Left ventricle myocardium superior (tissue), 1 donor: ENCODE measurements at places on chromosomes 2 and 18.
A peak's percentile ranks its signal among the peaks of the same experiment; 100 is the strongest.

- DNase-seq, result no peak
These were observed 573.5 kb upstream of the CNTNAP5 start for GRCh38 chr2:123451542-123451941.

GRCh38 chr2:239263669-239264491 is 136.9 kb downstream of the HDAC4 start:
- DNase-seq, result no peak

DNA sequence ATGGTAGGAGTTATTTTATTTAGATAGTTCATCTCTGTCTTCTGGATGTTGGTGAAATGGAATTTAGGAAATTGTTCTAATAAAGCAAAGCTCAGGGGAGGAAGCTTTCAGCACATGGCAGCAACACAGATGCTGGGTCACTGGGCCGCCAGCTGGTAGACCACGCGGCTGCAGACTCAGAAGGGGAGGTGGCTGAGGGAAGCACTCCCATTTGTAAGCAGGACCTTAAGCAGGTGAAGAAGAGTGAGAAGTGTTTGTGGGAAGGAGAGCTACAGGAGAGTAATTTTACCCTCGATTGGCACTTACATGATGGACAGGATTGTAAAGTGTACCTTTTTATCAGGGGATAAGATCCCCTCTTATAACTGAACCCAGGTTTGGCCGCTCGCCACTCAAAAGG is 24.4 kb downstream of the NMS start:
- DNase-seq, result no peak

DNA sequence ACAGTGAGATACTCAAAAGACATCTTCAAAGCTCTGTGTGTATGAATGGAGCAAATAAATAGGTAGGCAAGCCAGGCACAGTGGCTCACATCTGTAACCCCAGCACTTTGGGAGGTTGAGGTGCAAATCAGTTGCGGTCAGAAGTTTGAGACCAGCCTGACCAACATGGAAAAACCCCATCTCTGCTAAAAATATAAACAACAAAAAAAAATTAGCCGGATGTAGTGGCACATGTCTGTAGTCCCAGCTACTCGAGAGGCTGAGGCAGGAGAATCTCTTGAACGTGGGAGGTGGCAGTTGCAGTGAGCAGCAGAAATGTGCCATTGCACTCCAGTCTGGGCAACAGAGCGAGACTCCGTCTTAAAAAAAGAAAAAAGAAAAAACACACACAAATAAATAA is 945.1 kb upstream of the PIK3C3 start:
- DNase-seq, result no peak

- DNase-seq, result no peak
These were observed 266.8 kb downstream of the ALPK2 start for GRCh38 chr18:58362027-58362575.

DNA sequence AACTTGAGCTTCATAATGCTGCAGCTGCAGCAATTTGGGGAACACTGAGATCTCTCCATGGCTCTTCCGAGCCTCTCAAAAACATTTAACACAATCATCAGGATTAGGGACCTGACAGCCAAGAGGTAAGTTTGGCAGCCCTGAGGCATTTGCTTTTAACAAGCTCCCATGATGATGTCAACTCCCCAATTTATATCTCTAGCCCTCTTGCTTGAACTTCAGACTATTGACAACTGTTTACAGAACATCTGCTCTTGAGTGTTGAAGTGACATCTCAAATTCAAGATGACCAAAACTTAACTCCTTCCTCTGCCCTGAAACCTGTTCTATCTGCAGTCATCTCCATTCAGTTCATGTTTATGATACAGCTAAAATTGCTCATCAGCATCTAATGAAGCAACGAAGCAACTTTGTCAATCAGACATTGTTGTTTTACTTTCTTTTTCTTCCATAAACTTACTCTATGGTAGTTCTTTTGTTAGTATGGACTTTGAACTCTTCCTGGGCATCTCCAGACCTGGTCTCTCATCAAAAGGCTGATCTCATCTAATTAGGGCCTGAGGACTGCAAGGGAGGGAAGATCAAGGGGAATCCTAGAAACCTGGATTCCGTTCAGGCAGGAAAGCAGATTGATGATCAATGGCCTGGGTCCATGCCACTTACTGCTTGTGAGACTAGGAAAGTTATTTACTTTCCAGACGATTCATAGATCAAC is 48.1 kb downstream of the SEMA4F start:
- DNase-seq, result no peak

- peak; percentile 60 for DNase-seq
These were observed at the start of gene CAPG for GRCh38 chr2:85409845-85410583. Gene CAPG, minus strand, starts transcription at chr2:85410366. Its CDS starts 8,221 bp downstream, at chr2:85402145.

- no peak for DNase-seq
These were observed 77.5 kb downstream of the STPG4 start for GRCh38 chr2:47077442-47078117.

GRCh38 chr2:9095690-9096089 is 92.2 kb upstream of the MBOAT2 start:
- peak; percentile 68 for DNase-seq

- no peak for DNase-seq
These were observed 148.6 kb downstream of the B3GNT2 start for GRCh38 chr2:62344472-62344871.

GRCh38 chr18:67893916-67894315 is 377.4 kb upstream of the DSEL start:
- DNase-seq, result no peak

DNA sequence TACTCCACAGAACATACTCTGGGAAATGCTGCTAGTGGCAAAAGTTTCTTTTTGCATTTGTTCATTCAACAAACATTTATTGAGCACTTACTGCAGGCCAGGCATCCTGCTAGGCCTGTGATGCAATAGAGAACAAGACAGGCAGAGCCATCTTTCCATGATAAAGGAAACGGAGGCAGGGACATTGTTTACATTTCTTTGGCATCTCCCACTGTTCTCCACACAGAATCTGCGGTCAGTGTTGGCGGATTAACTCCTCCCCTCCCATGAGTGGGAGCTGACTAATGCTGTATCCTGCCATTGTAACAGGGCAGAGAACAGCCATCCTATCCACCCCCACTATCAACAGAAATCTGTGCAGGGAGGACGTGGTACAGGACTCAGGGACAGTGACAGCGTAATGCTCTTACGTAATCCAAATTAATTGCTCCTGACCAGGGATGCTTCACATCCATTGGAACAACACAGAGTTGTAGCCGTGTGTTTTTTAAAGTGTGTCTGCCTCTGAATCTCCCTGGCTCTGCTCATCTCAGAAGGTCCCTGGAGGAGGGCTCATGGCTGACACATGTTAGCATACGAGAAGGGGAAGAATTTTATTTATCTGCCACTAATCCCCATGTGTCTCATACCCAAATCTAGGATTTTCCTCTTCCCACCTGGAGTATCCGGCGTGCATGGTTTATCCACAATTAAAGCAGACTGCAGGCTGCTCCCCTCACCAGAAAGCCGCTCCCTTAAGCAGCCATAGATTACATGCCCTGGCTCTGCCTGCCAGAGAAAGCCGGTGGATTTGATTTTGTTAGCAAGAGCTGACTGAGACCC is 32.3 kb downstream of the STEAP3 start:
- DNase-seq, result no peak

DNA sequence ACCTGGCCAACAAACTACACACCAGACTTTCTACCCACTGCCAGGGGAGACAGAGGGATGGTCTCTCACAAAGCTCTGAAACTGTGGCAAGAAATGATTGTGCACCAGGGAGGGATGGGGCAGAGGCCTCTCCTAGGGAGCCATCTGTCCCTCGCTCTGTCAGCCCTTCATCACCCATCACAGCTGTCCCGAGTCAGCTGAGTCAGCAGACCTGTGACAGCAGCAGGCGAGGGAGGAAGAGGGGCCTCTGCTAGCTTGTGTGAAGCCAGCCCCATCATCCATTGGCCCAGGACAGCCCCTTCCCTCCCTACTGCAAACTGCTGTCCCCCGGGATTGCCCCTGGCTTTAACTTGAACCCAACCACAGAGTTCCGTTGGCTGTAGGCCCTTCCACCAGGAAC is 5.0 kb downstream of the SH2D6 start:
- no peak for DNase-seq
